ENCODE measurements at places on chromosomes 4 and X.

- no peak for DNase-seq
These were observed 36.7 kb upstream of the SCOC start for GRCh38 chr4:140336730-140337129.

DNA sequence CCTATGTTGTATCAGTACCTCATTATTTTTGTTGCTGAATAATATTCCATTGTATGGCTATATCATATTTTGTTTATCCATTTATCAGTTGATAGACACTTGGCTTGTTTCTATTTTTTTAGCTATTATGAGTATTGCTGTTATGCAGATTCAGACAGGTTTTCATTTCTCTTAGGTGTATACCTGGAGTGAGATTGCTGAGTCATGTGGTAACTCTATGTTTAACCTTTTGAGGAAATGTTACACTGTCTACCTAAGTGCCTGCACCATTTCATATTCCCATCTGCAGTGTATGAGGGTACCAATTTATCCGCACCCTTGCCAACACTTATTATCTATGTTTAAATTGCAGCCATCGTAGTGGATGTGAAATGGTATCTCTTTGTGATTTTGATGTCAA lies 43.0 kb upstream of the SH3RF1 start:
- DNase-seq = no peak

DNA sequence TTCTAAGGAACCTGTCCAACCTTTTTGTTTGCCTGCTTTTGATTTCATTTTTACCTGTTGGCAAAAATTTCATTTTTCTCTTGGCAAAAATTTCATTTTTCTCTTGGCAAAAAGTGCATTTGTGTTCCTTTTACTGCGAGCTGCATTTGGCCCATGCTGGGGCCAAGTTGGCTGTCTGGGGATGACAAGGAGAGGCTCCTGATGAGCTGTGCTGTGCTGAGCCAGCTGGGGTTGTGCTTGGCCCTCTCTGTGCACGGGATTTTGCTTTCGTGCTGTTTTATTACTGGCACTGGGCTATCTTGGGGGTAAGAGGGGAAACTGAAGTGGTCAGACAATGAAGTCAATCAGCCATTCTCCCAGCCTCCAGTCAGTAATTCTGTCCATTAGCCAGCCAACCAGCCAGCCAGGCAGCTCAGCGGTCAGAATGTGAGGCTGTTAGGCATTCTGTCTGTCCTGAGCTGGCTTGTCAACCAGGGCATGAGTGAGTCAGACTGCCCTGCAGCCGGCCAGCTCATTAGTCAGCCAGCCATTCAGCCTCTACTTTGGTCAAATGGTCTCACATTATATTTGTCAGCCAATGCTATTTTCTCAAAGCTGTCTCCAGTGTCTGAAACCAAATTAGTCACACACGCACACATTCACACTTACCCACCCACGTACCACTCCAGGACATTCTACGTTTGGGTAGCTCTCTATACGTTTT lies 56.9 kb upstream of the PRPS1 start:
- DNase-seq = no peak

DNA sequence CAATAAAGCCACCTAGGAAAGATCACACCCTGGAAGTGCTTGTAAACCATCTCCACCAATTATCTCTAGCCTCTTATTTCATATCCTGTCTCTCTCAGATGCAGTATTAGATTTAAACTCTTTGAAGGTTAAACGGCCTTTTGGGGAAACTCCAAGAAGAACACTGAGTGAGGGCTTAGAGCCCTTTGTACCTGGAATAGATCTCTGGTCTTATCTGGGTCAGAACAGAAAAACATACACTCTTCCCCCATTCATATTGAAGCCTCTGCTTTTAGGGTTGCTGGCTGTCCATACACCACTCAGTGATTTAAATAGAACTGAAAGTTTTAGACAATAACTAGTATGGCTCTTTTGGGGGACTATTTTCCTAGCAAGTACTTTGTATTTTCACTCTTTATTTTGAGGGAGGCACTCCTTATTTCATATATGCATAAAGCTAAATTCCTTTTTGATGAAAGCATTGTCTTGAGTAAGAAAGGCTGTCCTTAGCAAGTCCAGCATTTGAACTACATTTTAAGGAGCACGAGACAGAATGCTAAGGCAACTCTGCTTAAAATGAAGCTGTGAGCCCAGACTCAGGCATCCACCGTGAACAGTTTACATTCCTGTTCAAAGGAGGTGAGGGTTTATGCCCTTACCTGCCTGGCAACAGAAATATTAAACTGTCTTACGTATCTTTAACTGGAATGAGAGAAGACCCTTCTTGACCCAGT lies 17.4 kb downstream of the YY2 start:
- no peak for DNase-seq

- no peak for DNase-seq
These were observed 65.9 kb downstream of the HHIP start for GRCh38 chr4:144711700-144712456.

GRCh38 chr4:173235050-173235449 lies 66.4 kb downstream of the GALNT7 start:
- no peak for DNase-seq

DNA sequence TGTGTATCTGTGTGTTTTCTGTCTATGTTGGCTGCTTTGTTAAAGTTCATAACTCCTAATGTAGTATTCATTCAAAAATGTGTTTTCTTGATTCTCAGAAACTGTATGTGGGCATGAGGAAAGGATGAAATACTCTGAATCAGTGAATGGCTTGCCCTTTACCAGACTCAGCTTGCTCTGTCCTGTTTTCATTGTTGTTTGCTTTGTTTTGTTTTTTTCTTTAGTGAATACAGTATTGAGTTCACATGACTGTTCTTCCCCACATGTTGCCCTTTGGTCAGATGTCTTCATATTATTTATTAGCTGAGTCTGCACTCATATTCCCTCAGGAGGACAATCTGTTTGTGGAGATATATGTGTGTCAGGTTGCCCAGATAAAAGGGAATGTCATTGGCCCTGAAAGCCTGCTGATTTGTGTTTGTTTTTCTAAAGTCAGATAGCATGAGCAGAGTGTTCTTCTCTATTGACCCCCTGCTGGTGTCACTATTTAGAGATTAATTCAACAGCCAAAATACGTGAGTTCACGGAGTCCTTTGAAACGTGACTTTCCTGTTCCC lies 1184.4 kb downstream of the RPA4 start:
- DNase-seq = no peak

- DNase-seq = no peak
These were observed 20.2 kb downstream of the CNGA2 start for GRCh38 chrX:151754641-151755215.

DNA sequence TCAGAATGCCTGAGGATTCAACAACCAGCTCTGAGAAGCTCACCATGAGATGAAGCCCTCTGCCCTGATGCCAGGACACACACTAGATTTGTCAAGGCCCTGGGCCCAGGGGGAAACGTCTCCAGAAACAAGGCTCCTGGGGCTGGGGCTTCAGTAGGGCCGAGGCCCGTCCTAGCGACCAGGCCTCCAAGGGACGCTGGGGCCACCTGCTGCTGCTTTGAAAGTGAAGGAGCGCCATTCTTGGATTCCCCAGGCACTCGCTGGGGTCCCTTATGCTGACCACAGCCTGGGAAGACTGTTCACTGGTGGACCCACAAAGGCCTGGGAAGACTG lies 23.9 kb downstream of the PDE6B start:
- no peak for DNase-seq

GRCh38 chr4:23311983-23312382 lies 577.9 kb downstream of the PPARGC1A start:
- DNase-seq = no peak

DNA sequence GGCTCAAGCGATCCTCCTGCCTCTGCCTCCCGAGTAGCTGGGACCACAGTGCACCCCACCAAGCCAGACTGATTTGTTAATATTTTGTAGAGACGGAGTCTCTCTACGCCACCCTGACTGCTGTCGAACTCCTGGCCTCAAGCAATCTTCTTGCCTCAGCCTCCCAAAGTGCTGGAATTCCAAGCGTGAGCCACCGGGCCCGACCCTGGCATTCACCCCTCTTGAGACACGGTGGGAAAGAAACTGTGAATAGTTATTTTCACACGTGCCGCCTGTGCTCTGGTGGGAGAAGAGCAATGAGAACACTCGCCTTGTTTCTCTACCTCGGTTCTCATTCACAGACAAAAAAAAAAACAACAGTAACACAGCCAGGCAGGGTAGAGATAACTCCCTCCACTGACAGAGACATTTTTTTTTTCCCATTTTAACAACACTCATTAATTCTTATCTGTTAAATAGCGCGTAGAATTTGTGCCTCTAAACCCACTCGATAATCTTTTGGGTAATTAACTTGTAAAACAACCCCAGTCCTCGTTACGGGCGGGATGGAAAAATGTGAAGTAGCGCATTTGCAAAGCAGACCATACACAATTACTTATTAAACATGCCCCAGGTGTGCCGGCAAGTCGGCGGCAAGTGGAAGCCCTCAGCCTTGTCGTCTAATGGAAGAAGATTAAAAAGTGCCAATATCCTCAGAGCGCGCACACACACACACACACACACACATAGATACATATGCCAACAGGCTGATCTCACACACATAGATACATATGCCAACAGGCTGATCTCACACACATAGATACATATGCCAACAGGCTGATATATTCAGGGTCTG lies 103.3 kb downstream of the DHRSX start:
- no peak for DNase-seq

GRCh38 chr4:173763389-173763788 lies 233.4 kb upstream of the HAND2 start:
- DNase-seq = no peak

DNA sequence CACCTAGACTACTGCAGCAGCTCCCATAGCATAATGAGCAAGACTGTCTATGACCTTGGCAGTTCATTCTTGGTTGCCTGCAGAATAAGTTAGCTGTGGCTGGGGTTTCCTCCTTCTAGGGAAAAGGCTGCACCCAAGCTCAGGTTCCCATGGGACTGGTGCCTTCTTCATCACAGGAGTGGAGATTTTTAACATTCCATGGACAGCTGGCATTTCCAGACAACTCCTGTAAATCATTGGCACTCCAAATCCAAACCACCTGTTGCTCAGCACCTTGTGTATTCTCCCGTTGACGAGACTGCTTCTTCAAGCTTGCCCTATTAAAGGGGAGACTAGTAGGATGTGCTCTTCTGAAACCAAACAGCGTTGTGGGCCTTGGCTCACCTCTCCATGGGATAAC lies 7.8 kb upstream of the NUP54 start:
- no peak for DNase-seq

DNA sequence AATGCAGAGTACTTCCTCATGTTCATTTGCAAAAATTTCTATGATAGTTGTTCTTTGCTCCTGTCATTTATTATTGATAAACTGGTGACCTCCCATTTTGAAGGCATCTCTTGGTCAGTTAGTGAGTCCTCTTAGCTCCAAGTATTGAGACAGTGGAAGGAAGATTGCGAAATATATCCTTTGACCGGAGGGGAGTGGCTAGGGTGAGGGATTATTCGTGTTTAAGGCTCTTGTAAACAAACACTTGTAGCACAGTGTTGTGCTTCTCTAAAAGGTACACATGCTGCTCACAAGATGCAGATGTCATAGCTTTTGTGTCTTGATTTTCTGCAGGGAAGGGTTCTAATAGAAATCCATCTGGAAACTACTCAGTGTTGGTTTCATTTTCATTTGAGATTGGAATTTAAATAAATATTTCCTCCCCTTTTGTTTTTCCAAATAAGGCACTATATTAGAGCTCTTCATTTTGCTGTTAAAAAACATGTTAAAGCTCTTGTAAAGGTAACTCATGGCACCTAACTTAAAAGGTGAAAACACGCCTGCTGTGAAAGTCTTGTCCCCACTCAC lies 21.8 kb downstream of the TXLNG start:
- DNase-seq = no peak

DNA sequence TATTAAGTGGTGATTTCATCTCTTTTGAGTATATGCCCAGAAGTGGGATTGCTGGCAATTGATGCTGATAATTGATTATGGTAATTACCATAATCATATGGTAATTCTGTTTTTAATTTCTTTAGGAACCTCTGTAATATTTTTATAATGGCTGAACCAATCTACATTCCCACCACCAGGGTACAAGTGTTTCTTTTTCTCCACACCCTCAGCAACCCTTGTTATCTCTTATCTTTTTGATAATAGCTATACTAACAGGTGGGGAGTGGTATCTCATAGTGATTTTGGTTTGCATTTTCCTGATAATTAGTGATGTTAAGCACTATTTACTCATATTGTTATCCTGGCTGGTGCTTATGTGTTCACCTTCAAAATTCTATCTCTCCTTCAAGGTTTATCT lies 212.6 kb downstream of the FMR1NB start:
- no peak for DNase-seq

GRCh38 chr4:174553828-174554227 lies 31.5 kb upstream of the HPGD start:
- no peak for DNase-seq

- DNase-seq = peak; percentile 61
These were observed 366.2 kb downstream of the FBXW7 start for GRCh38 chr4:152169683-152170082.

DNA sequence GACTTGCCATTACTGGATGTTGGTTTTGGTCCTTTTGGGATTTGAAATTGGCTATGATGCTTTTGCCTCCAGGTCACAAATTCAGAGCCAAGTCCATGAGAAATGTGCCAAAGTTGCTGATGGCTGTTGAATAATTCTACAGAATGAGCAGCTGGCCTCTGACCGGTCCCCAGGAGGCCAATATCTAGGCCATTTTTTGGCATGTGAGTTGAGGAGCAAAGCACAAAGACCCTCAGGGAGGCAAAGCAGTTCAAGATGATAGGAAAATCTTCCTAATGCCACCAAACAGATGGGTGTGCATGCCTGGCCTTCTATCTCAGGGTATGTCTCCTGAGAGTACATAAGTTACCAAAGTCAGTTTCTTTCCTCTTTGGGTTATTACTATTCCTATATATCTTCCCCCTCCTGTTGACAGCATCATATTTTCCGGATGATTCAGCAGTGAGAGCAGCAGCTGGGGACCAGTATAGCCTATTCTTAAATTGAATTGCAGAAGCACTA lies 44.4 kb downstream of the SEL1L3 start:
- no peak for DNase-seq

DNA sequence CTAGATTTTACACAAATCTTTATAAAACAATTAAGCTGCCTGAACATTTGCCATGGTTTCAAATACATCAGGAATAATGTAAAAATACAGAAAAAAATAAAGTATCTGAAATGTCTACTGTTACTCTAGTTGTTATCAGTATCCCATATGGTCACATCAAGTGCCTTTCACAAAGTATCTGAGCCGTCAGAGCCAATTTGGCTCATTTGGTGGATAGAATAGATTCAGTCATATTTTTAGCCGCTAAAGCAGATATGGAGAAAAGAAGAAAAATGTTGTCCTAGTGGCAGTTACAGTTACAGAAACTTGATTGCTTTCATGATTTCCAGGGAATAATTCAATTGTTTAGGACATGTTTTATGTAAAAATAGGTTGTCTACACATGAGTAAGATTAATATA lies 641.1 kb downstream of the RAPGEF2 start:
- DNase-seq = no peak

GRCh38 chr4:38106311-38106710 lies 146.1 kb downstream of the PTTG2 start:
- DNase-seq = no peak

All from WERI-Rb-1 (cell line).